ENCODE measurements at places on chromosomes 4 and X.

DNA sequence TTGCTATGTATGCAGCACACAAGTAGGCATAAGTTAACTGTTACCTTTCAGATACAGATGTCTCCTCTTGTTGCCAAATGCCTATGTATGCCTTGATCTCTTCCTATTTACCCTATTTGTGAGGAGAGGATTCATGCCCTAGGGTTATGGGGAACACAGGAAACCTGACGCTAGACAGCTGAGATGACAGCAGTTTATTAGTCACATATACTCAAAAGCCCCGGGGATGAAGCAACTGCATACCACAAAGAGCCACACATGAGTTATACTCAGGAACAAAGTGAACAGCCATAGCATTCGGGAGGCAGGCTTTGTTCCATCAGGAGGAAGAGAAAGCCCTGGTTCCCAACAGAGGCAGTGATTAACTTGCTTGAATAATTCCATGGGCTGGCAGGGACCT, 1011.7 kb upstream of the PCDH7 start:
- DNase-seq: no peak

GRCh38 chr4:89356086-89356485, 48.5 kb upstream of the GPRIN3 start:
- no peak for DNase-seq

DNA sequence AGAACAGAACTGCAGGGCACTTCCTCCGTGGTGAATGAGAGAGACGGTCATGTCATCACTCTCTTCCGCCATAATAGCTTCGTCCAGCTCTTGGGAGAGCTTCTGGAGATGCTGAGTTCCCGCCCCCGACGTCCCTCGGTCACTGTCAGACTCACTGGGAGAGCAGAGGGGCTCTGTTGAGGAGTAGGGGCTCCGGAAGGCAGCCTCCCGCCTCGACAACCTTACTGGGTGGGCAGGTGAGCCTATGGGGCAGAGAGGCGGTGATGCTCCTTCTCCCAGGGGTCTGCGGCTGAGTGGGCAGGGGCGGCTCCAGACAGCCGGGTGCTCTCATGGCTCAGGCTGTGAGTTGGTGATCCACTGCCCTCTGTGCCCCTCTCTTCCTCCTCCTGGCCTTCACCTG, 25.8 kb upstream of the ARHGEF38 start:
- DNase-seq: no peak

- peak; percentile 15 for DNase-seq
Measured at GRCh38 chrX:50579955-50580354, 109.3 kb upstream of the DGKK start.

DNA sequence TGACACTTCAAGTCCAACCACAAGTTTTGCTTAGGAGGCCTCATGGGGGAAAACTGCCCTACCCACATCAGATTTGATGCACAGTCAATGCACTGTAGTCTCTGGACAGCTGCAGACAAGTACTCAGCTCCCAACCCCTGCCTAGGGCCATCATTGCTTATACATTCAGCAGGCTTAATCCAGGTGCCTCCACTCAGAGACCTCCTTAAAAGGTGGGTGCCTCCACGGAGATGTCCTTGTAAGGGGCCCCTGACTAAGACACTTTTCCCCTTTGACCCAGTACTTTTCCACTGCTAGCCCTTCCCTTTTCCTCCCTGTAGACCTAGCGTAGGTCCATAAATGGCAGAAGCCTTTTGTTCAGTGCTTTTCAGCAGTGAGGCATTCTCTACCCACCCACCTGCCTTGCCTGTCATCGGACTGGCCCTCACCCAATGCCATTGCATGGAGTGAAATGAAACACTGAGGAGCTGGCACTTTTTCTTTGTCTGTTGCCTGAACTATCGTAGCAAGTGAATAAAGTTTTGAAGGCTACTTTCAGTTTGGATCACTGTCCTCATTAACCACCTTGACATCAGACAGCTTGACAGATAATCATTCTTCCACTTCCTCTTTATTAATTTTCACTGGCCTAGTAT, 23.8 kb upstream of the PLK4 start:
- DNase-seq: no peak

- DNase-seq: no peak
Measured at GRCh38 chrX:17567187-17567586, 170.1 kb upstream of the SCML1 start.

- DNase-seq: no peak
Measured at GRCh38 chr4:160563552-160564282, 1460.8 kb downstream of the RAPGEF2 start.

- no peak for DNase-seq
Measured at GRCh38 chr4:177509226-177509745, 67.0 kb upstream of the AGA start.

GRCh38 chr4:86319390-86319789, 40.5 kb downstream of the MAPK10 start:
- no peak for DNase-seq

DNA sequence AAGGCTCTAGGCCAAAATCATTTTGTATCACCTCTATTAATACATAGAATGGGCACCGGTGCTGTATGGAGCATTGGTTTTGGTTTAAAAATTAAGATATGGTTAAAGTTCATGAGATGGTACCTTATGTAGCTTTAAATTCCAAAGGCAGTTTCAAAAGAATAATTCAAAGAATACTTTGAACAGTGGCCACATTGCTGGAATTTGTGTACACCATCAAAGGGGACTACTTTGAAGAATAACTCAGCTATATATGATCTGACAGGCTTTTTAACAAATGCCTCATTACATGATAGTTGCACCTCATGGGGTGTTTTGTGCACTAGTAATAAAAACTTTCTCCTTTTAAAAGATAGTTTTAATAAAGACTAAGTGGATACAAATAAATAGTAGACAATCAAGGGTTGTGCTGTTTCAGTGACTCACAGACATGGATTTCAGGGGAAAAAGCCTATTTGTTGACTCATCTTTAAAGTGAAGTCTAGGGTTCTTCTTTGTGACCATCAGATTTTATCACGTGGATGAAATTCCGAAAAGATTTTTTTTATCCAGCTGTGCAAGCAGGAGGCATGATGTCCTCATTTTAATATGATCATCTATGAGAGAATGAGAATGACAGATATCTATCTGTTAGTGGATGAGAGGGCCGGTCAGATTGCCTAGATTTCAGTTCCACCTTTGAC, 12.8 kb downstream of the MTM1 start:
- DNase-seq: no peak

DNA sequence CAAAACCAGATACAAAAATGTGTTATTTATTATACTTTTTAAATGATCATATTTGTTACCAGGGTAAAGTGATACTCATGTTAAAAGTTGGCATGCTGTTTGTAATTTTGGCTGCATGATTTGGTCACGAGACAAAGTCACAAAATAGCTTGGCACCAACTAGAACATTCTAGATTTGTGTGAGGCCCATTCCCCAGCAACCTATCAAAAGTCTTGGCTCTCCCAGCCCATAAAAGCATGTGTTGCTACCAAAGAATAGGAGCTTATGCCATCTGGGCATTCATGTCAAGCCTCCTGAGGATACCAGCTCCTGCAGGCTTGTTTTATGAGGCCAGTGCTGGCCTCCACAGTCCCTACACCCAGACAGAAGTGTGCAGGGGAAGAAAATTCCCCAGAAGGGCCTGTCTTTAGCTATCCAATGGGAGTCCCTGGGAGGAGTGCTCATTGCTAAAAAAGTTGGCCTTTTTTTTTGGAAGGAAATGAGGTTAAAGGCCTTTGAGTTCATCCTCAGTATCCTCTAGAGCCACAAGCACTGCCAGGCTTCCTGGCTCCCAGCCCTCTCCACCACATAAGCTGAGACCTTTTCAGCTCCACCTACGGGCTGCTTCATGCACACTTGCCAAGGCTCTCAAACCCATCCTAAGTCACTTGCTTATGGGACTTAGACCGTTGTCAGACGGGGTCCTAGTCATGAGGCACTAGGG, 211.9 kb upstream of the EOLA2 start:
- no peak for DNase-seq

DNA sequence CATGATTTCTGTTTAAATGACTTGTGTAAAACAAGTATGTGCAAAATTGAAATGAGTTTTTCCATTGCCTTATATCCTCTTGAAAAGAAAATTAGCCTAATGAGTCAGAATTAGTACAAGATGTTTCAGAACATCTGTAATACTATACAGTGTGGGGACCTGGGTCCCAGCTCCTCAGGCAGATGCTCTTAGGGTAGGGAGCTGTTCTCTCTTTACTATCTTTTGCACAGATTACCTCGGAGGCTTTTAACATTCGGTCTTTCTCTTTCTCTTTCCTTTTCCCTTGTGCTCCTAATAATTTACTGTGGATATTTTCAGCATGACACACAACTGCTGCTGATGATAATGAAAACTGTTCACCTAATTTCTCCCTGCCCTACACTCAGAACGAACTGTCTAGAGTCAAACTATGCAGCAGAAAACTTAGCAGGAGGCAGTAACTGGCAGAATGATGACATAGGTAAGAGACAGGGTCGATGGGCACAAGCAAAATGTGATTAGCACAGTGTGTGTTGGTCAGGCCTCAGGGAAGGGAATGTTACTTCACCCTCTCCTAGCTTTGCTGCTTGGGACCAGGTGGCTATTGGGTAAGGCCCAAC, 455.3 kb downstream of the PDHA2 start:
- no peak for DNase-seq

- no peak for DNase-seq
Measured at GRCh38 chr4:185127021-185127925, 15.8 kb upstream of the SLC25A4 start.

- no peak for DNase-seq
Measured at GRCh38 chr4:2186133-2186864, 55.6 kb downstream of the HAUS3 start.

DNA sequence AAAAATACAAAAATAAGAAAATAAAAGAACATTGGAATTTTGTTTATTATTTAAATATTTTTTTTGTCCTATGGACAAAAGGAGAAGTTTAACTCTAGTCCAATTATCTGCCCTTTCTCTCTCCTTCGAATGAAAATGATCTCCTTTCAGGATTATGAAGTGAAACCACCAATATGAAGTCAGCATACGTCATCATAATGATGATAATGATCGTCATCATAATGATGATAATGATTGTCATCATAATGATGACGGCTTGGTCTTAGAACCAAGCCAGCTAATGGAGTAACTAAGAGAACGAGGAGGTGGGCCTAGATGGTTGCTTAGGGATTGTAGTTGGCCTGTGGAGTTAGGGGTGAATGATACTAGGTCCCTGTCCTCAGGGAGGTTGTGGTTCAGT, 21.9 kb upstream of the LINC00632 start:
- DNase-seq: no peak

DNA sequence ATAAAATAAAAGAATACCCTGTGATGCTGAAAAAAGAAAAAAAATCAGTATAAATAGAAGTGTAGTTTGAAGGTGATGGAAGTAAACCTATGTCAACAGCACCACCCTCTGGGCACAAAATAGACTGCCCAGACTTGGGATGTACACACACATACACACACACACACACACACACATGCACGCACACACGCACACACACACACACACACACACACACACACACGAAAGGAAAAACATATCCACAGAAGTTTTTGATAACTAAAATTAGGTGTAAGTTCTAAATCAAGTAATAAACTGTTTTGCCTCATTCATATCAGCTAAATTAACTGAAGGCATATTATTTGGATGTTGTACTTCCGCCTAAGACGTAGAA, 40.5 kb downstream of the ANXA5 start:
- peak; percentile 55 for DNase-seq

- peak; percentile 56 for DNase-seq
Measured at GRCh38 chrX:56733459-56734046, 4.5 kb downstream of the NBDY start.

DNA sequence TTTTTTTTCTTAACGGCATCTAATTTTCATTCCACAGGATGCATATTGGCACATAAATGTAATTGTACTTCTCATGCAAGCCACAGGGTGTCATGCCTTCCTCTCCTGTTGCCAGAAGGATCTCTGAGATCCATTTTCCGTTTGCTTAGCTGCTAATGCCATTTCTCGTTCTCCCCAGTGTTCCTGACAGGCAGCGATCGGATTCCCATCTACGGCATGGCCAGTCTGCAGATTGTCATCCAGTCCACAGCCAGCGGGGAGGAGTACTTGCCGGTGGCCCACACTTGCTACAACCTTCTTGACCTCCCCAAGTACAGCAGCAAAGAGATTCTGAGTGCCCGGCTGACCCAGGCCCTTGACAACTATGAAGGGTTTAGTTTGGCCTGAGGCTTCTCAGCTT, 8.9 kb upstream of the NAP1L5 start:
- DNase-seq: no peak

DNA sequence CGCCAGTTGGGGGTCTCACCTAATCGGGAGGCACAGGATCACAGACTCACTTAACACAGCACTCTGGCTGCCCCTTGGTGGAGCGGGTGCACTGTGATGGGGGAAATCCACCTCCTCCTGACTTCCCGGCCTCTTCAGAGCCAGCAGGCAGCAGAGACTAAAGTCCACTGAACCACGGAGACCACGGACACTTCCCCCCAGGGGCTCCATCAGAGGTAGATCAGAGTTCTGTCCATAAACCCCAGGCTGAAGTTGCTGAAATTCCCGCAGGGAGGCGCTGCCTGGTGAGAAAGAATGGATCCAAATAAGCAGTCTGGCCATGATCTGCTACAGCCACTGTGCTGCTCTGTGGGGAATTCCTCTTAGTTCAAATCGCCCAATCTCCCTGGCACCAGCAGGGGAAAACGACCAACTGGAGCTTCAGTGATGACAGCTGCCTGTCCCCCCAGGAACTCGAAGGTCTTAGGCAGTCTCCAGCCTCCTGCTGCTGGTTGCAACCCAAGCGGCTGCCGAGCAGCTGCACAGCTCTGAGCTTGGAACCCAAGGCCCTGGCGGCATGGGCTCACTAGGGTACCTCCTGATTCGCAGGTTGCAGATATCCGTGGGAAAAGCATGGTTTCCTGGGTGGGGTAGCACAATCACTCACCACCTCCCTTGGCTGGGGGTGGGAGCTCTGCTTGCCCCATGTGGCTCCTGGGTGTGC, 106.9 kb upstream of the DCAF12L2 start:
- DNase-seq: no peak

GRCh38 chrX:155046129-155046810, 19.6 kb downstream of the FUNDC2 start:
- no peak for DNase-seq

GRCh38 chrX:9308426-9308825, 156.4 kb upstream of the TBL1X start:
- DNase-seq: no peak

GRCh38 chr4:142846729-142847596, 862 bp upstream of the INPP4B start:
- peak; percentile 83 for DNase-seq

DNA sequence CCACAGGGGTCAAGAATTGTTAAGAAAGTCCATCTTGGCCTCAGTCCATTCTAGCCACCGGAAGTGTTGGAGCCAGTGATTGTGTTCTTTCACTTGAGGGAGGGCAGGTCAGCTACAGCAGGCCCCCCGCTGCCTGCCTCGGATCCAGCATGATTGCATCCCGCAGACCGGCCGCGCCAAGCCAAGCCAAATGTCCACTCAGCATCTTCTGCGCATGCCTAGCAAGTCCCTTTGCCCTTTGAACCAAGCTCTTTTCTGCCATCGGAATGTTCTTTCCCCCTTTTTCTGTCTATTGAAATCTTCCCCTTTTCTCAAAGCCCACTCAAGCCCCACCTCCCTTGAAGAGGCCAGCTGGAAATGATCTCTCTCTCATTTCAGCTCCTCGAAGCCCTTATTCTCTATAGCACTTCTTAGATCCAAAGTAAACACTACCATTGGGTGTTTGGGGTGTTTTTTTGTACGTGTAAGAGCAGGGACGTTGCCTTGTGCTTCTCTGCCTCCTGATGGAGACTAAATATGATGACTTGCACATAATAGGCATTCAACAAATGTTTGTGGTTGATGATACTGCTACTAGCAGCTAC, 147.8 kb upstream of the BCOR start:
- DNase-seq: no peak
